Central memory CD4-positive, alpha-beta T cell (primary cell): ENCODE measurements at places on chromosomes 7 and 10.

- no peak for DNase-seq
These were observed 85.0 kb downstream of the KMT2E start for GRCh38 chr7:105098863-105099515.

DNA sequence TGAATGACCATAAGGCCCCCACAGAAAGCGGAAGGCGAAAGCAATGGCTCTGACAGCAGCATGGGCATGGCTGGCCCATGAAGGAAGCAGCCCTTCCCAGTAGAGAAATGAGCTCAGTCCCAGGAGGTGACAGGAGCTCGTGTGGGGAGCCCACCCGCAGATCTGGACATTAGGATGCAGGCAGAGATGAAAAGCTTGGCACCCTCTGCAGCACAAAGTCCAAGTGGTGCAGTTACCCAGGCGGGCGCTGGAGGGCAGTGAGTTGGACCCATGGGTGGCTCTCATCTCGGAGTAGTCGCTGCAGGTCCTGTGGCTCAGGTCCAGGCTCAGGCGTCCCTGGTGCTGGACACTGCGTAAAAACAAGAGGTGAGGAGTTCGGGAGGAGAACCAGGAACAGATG lies 109.0 kb downstream of the DLG5 start:
- DNase-seq = no peak

GRCh38 chr7:157470017-157470322 lies 133.2 kb downstream of the DNAJB6 start:
- DNase-seq = no peak

GRCh38 chr10:62981096-62981495 lies 152.0 kb upstream of the NRBF2 start:
- DNase-seq = no peak

GRCh38 chr7:32914184-32914583 lies 22.6 kb upstream of the KBTBD2 start:
- no peak for DNase-seq

- no peak for DNase-seq
These were observed 17.7 kb upstream of the WIPI2 start for GRCh38 chr7:5172196-5172775.

DNA sequence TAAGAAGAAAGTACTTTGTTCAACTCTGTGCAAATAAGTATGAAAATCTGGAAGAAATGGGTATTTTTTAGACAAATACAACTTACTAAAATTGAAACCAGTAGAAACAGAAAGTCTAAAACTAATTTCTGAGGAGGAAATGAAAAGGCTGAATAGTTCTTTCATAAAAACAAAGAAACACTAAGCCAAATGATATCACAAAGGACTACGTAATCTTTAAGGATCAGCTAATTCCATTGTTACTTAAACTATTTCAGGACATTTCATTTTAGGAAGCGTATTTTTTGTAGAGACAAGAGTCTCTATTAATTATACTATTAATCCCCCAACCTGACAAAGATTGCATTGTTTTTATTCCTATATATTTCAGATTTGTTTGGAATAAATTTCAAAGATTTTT lies 11.2 kb upstream of the CCSER2 start:
- DNase-seq = no peak

DNA sequence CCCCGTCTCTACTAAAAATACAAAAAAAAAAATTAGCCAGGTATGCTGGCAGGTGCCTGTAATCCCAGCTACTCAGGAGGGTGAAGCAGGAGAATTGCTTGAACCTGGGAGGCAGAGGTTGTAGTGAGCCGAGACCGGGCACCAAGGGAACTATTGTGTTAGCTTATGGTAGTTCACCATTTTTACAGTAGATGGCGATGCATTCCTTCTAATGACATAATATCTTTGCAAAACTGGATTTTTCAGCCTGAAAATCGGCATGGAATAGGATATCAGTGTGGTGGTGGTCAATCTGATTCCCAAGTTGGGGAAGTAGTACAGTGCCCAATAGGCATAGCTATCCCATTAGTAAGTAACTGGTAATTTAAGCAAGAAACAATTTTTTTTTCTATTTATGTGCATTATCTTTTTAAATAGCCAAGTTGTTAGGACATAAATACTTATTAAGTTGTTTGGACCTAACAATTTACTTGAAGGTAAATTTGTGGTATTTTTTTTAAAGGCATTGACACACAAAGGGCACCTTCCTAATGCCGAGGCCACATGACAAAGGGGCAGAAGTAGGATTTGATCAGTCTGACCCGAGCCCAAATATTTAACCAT lies 17.6 kb upstream of the IMPDH1 start:
- DNase-seq = peak; percentile 42

DNA sequence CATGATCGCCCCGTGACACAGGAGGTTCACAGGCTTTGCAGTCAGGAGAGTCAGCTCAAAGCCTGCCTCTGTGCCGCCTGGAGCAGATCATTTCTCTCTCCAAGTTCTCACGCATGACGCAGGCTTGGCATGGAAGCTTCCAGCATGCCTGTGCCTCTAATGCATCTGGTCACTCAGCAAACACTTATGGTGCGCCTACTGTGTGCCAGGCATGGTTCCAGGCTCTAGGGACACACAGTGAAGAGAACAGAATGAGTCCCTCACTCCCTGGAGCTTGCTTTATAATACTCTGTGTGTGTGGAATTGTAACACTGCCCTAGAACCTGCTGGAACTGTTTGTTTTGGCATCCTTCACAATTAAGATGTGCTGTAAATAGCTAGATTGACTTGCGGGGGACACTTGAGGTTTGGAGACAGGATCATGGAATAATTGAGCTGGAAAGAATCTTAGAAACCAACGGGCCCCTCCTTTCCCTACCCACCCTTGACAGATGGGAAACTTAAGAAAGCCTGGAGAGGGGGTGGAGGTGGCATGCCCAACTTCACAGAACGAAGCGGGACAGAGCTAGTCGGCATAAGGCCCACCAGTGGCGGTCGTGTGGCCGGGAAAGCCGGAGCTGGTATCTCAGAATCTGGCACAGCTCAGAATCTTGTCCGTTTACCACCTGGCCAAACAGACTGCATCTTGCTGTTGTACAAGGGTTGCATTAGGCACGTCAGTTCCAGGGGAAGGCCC lies 4.6 kb upstream of the MYH16 start:
- DNase-seq = no peak

GRCh38 chr7:156472267-156472666 lies 168.3 kb upstream of the RNF32 start:
- no peak for DNase-seq

DNA sequence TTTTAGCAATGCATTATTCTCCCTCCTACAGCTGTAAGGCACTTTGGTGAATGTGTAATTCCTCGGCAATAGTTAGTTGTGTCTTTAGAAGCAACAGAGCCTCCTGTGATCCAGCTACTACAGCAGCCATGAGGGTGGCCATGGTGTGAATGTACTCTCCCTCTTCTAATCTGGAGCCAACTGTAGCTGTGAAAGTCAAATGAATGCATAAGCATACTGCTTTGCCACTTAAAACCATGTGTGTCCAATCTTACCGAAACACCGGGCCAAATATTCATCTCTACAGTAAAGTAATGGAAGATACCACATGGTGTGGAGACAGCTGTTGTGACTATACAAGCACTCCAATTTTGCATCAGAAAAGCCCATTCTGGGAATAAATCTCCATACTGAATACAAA lies 195.0 kb downstream of the DNAJC1 start:
- no peak for DNase-seq
